ENCODE measurements at places on chromosomes 6 and 20.
A peak's percentile ranks its signal among the peaks of the same experiment; 100 is the strongest.

DNA sequence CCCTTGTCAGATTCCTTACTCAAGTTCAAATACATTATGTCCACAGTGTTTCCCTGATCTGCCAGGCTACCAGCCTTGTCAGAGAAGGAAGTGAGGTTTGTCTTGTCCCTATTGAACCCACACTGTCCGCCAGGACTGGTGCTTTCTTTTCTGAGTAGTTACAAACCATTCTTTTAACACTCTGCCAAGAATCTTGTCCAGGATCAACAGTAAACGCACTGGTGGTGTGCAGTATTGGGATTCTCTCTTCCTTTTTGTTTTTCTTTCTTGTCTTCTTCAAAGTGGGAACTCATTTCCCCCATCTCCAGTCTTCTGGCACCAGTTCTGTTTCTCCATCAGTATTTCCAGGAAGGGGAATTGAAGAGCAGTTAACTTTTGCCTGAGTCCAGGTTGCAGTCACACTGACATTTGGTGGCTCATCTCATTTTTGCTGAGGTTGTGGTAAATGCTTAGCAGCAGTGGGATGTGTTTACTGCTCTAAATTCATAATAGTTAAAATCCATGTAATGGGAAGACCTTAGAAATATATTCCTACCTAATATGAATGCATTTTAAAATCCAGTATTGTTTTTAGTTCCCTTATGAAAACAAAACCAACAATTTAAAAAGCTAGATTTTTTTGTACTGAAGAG, 295.3 kb downstream of the PRL start:
- DNase-seq, result no peak

DNA sequence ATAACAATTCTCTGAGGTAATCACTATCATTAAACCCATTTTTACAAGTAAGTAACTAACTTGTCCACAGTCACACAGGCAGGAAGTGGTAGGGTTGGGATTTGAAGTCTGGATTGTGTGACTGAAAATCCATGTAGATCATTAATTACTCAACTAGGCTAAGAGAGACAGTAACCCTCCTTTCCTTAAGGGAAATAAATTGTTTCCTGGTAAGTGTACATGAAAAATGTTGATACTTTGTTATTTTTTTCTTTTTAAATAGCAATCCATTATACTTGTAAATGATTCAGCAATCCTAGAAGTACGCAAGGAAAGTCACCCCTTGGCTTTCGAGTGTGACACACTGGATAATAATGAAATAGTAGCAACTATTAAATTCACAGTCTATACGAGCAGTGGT, 11.6 kb downstream of the SPACA1 start:
- DNase-seq, result no peak

GRCh38 chr6:125258651-125259353, 43.0 kb downstream of the HDDC2 start:
- DNase-seq, result no peak

GRCh38 chr6:116190550-116190949, 63.3 kb downstream of the TSPYL4 start:
- DNase-seq, result no peak

DNA sequence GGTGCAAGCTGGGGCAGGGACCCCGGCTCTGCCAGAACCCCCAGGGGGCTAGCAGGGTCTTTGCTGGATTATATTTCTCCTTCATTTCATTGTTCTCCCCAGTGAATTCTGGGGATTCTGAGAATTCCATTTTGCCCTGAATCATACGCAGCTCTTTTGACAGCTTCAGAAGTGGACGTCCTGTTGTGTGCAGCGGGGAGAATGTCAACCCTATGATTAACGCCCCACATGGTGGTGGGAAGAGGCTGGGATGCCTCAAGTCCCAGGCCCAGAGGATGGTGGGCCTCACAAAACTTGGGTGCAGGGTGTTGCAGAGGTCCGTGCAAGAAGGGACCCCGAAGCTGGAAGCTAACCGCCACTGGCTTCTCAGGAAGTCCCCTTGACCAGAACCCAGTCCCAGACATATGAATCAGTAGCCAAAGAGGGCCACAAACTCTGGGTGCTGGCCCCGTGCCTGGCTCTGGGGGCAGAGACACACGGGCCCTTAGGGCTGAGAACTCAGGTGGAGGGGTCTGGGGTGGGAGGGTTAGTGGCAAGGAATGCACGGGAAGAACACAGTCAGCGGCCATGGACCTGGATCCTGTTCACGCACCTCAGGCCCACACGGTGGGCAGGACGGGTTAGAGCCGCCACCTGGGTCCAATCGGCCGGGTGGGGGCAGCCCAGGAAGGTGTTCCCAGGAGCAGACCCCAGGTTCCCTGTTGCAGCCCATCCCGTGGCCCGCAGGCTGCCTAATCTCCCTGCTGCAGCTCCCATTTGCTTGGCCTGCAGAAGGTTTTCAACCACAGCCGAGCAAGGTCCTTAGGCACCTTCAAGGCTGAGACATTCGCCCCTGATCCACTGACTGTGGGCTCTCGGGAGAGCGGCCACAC, 51.2 kb downstream of the YTHDF1 start:
- no peak for DNase-seq

- no peak for DNase-seq
These were observed 76.8 kb downstream of the MAFB start for GRCh38 chr20:40612247-40612646.

- no peak for DNase-seq
These were observed 13.9 kb upstream of the SULF2 start for GRCh38 chr20:47799116-47799715.

GRCh38 chr6:163655217-163656121, 241.0 kb downstream of the QKI start:
- DNase-seq, result no peak

- DNase-seq, result no peak
These were observed 29.2 kb upstream of the MMS22L start for GRCh38 chr6:97312241-97312640.

GRCh38 chr6:128883906-128884305, 968 bp downstream of the LAMA2 start:
- DNase-seq, result no peak

DNA sequence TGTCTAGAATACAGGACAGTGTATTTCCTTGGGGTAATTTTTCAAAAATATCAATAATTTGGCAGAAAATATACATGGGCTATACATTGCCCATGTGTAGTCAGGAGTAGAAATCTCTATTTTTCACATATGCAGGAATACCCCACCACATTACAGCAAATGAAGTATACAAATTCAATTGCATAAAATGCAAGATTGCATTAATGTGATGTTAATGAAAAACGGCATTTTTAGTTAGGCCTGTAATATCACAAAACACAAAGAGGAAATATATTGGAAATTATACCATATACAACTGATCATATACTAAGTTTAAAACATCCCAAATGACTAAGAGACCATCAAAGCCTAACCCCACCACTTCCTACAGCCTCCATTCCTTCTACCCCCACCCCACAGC, 154.9 kb downstream of the SYNE1 start:
- no peak for DNase-seq

GRCh38 chr6:87721311-87721710, 19.3 kb upstream of the AKIRIN2 start:
- DNase-seq, result no peak

DNA sequence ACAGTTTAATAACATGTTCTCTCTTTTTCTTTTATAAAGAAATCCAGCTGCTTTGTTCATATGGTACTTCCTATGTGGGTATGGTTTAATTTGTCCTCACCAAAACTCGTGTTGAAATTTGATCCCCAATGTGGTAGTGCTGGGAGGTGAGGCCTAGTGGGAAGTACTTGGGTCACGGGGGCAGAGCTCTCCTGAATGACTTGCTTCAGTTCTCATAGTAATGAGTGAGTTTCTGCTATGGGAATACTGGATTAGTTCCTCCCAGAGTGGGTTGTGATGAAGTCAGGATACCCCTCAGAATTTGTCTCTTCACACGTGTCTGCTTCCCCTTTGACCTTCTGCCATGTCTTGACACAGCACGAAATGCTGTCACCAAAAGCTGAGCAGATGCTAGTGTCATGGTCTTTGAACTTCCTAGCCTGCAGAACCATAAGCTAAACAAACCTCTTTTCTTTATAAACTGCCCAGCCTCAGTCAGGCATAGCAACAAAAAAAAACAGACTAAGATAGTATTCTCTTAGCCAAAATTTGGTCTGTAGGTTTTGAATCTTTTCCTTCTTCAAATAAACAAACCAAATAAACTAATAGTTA, 87.8 kb upstream of the HS3ST5 start:
- DNase-seq, result no peak

- no peak for DNase-seq
These were observed 6.4 kb downstream of the TIAM2 start for GRCh38 chr6:155001482-155001881.

DNA sequence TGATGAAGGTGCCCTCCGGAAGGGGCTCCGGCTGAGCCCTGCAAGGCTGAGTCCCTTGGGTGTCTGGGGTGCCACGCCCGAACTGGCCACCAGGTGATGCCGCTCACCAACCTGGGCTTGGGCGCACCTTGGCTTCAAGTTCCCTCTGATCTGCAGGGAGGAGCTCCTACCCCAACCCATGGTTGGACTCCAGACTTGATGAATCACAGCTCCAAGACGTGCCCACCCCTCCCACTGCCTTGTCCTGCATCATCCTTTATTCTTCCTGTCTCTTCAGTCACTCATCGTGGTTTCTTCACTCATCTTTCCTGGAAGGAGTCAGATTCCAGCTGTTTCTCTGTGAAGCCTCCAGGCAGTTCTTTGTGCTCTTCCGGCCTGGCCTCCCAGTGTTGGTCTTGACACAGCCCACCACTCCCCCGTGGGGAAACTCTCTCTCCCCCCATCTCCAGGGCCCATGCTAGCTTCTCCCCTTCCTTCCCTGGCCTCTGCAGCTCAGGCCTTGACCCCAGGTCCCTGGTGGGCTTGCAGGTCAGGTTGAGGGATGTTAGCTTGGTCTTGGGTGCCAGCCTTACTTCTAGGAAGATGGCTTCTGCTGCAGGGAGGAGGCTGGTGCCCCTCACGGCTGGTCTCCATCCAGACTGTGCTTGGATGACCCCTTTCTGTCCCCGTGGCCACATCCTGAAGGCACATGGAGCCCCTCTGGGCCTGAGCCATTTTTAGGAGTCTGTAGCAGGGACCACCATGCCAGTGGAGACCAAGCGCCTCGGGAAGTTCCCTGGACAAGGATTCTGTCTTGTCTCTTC, 2.6 kb upstream of the ZBP1 start:
- DNase-seq, result peak; percentile 62

DNA sequence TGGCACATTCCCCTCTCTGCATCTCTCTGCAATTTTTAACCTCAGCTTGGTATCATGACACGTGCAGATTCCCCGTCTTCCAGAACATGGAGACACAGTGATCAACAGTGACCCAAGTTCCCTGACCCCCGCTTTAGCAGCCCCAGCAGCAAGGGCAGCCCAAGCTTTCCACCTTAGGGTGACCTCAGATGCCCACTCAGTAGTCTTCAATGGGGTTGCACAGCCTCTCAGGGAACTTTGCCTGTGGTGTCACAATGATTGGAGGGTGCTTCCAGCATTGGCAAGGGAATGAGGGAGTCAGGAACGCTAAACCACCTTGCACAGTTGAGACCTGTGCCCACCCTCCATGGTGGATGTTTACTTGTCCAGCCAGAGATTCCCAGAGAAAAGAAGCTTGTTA, 287.1 kb upstream of the CDH4 start:
- no peak for DNase-seq

- DNase-seq, result no peak
These were observed 68.6 kb upstream of the FYN start for GRCh38 chr6:111941686-111942330.

- no peak for DNase-seq
These were observed 279.6 kb upstream of the PRDM1 start for GRCh38 chr6:105806486-105806920.

- DNase-seq, result no peak
These were observed 165.2 kb downstream of the DLL1 start for GRCh38 chr6:170125456-170126300.

DNA sequence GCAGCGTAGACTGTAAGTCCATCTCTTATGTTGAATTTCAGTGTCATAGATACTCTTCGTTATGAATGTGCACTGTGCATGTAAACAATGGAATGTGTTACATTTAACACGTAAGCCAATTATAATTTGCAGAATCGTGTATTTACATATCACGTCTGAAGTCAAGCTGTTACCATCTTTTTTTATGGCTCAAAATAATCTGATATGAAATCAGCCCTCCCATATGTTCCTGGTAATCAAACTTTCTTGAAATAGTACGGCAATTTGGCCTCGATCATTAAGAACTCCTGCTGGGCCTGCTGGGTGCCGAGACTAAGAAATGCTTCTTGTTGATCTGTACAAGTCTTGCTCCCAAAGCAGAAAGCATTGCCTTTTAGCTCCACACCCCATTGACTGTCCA, 89.6 kb upstream of the DOK5 start:
- no peak for DNase-seq

- no peak for DNase-seq
These were observed 12.0 kb downstream of the PANK2 start for GRCh38 chr20:3901028-3901705.

DNA sequence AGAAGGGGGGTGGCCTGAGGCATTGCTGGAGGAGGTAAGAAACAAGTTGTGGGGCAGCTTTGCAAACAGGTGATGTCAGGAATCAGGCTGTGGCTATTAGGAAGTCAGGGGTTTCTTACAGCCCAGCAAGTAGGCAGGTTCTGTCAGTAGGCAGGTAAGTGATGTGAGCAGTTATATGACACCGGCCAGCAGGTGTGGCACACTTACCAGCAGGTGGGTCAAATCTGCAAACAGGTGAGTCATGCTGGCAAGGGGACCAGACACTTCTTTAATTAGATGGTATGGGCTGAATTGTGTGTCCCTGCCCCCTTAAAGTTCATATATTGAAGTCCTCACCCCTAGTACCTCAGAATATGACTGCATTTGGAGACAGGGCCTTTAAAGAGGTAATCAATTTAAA, 16.4 kb upstream of the ENPP4 start:
- no peak for DNase-seq

GRCh38 chr6:47069156-47069555, 27.0 kb upstream of the ADGRF1 start:
- DNase-seq, result no peak

- DNase-seq, result no peak
These were observed 58.2 kb upstream of the IL20RA start for GRCh38 chr6:137102851-137103492.

- DNase-seq, result no peak
These were observed 44.7 kb upstream of the TAGAP start for GRCh38 chr6:159089443-159089842.

DNA sequence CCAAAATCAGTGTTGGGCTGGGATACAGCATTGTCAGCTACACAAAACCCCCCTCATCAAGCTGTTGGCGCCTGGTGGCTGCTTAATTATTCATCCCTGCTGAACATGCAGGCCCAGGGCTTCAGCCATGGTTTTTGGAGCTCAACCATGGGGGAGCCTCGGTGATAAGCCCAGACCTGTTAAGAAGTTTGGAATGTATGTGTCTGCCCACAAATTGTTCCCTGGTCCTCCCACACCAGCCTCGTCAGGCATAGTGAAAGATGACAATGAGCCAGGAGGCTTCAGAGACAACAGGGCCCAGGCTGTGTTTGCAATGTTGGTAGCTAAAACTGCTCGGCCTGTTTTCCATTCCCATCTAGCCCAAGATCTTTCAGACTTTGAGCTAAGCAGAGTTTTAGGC, 34.8 kb upstream of the SIRPA start:
- DNase-seq, result no peak

- no peak for DNase-seq
These were observed 1333.5 kb downstream of the KHDRBS2 start for GRCh38 chr6:60952500-60952899.
